ENCODE measurements at places on chromosomes 5 and 9.

DNA sequence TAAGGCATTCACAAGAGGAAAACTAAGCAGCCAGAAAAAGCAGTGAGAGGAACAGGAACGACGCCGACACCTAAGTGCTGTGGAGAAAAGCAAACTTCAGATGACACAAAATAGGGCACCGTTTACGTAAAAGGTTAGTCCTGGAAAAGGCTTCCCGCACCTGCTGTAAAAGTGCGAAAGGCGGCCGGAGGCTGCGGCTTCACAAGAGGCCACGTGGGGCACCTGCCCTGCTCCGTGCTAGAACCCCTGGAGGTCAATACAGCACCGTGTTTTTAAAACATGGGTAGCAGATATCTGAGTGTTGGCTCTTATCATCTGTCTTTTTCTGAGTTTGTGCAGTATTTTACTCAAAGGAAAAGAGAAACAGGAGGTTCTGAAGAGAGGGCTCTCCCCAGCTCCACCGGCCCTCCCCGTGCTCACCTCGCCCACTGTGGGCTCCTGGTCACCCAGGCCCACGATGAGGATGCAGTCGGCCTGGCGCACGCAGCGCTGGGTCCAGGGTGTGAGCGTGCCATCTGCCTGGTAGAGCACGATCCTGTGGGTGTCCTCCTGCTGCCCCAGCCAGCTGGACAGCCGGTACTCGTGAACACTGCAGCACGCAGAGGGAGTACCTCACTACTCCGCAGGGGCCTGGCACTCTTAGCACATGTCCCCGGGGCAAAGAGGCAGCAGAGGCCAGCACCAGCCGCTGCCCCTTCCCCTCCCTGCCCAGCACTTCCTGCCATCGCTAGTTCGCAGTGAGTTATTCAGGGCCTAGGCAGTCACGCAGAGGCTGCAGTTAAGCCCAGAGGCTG, 21.0 kb upstream of the NSMF start:
- H3K4me1 ChIP-seq: no peaks in the 10 kb centered on the region
- DNase-seq: no peak
- H3K4me3 ChIP-seq: no peak overlapping the region

DNA sequence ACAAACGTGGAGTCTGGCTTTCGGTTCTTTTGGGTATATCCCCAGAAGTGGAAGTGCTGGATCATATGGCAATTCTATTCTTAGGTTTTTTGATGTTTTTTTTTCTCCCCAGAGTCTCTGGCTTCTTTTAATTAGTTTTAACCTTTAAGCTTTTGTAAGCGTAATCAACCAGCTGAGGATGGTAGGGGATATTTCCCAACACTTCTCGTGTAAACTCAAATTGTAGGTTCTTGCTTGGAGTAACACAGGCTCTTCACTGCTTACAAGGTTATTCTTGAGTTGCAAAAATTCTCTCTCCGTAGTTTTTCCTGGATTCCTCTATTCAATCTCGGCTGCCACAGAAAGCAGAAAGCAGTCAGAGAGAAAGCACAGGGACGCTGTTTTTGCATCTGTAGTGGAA, 11.9 kb downstream of the LAMC3 start:
- no peak overlapping the region for H3K27ac ChIP-seq
- no peak overlapping the region for H3K4me3 ChIP-seq
- no peak for DNase-seq
- peaks cover 2% of the 10 kb centered on the region for H3K4me1 ChIP-seq
- no peaks in the 10 kb centered on the region for H3K27me3 ChIP-seq
- no peaks in the 10 kb centered on the region for H3K36me3 ChIP-seq

DNA sequence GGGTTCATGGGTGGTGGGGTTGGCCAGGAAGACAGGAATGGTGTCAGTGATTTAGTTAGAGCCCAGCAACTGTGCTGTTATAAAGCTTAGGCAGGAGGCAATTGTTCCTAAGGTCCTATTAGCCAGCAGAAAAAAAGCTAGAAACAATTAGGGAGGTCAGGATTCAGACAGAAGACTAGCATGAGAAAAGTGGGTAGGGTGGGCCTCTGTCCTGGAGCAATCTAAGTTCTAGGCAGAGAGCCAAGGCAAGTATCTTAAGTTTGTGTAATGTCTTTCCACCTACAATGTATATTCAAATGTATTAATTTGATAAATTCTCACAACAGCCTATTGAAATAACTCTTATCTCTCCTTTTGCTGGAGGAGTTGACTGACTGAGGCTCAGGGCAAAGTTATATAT, 6.1 kb upstream of the ZFAND5 start:
- no peaks in the 10 kb centered on the region for H3K36me3 ChIP-seq
- DNase-seq: no peak
- H3K27ac ChIP-seq: no peak overlapping the region
- no peak overlapping the region for H3K4me3 ChIP-seq
- no peaks in the 10 kb centered on the region for H3K27me3 ChIP-seq

DNA sequence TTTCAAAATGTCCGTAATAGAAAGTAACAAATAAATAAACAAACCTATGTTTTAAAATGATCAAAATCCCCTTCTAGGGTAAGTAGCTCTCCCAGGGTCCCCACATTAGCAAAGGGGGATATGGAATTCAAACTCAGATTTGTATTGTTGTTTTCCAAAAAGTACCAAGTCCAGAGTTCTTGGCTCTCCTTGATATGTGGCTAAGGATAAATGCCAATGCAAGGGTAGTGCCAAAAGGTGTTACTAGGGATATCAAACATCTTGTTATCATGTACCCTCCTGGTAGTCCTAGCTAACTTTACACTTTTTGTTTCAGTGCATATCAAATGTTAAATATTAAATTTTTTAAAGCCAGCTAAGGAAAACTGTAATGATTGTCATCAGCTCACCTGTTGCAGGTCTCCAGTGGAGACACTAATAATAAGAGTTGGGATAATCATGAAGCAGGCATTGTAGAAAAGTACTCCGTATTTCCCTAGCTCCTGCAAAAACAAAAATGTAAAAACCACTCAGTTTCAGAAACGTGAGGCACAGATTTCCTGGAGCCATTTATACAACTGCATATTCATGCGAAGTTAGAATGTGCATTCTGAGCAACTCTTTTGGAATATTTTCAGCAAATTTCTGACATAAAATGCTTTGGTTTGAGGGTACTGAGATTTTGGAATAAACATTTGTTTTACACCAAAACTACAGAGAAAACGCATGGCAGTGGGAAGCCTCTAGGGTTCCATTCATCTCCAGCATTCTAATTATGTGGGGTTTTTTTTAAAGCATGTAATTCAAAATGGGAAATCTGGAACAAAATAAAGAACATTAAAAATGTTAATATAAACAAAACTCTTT, 39.8 kb downstream of the SLC35D2 start:
- peak overlapping the region; percentile 41 for H3K27ac ChIP-seq
- H3K4me3 ChIP-seq: no peak overlapping the region
- no peaks in the 10 kb centered on the region for H3K4me1 ChIP-seq
- H3K36me3 ChIP-seq: no peaks in the 10 kb centered on the region
- H3K27me3 ChIP-seq: no peaks in the 10 kb centered on the region

DNA sequence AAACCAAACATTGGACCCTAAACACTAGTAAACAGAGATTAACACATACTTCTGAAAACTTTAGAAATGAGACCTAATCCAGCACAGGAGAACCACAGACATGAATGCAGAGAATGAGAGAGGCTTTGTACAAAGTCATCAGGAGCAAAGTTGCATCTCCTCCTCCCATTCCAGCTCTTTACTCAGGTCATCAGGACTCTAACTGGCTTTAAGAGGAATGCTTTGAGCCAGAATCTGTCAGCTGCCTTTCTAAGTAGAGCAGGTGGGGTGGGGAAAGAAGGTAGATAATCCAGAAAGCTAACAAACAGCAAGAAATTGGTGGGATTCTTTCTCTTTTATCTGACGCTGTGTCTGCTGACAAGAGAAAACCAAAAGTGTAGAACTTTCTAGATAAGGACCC, 582.7 kb upstream of the DMAC1 start:
- no peaks in the 10 kb centered on the region for H3K27me3 ChIP-seq
- no peak overlapping the region for H3K27ac ChIP-seq
- H3K36me3 ChIP-seq: no peaks in the 10 kb centered on the region

- H3K4me1 ChIP-seq: no peaks in the 10 kb centered on the region
- H3K36me3 ChIP-seq: no peaks in the 10 kb centered on the region
- no peak overlapping the region for H3K4me3 ChIP-seq
- H3K27me3 ChIP-seq: no peaks in the 10 kb centered on the region
- no peak overlapping the region for H3K27ac ChIP-seq
- no peak for DNase-seq
Observed at GRCh38 chr9:92483627-92484545, 1.6 kb upstream of the ASPN start.

DNA sequence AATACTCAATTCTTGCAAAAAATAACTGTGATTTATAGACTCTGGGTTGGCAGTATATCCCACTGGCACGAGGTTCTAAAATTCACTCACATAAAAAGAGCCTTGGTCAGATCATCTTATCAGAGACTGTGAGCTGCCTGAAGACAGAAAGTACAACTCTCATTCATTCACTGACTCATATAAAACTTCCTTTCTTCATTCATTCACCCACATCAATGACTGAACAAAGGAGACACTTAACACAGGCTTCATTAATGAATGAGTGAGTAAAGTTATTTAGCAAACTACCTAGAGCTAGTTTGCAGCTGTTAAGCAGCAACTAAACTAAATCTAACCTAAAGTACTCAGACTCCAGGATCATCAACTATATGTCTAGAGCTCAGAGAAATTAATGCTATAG, 214.7 kb downstream of the DENND1A start:
- no peaks in the 10 kb centered on the region for H3K27me3 ChIP-seq
- H3K36me3 ChIP-seq: no peaks in the 10 kb centered on the region
- no peak for DNase-seq

DNA sequence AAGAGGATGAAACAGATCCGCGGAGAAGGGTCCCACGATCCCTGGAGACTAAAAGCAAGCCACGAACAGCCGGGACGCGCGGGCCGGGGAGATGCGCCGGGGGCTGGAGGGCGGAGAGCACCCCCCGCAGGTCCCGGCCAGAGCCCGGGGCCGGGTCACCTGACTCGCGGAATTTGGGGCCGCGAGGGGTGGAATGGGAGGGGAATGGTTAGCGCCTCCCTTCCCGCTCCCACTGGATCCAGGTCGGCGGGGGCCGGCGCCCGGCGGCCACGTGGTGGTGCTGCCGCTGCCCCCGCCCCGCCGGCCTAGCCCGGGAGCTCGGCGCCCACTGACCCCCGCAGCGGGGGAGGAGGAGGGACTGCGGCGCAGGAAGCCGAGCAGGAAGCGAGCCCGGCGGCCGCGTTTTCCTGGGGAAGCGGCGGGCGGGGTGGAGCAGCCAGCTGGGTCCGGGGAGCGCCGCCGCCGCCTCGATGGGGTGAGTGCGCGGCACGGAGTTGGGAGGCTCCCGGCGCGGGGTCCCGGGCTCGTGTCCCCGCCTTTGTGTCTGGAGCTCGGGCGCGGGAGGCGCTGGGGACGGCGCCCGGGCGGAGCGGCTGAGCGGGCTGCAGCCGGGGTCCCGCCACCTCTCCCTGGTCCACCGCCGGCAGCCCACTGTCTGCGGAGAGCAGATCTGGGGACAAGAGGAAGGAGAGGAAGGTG, at the start of gene RAI14:
Gene RAI14, plus strand, starts transcription at position 328 of the 699 bp plus-strand sequence. CDS start 30,592 bp downstream, outside the sequence.
- no peaks in the 10 kb centered on the region for H3K27me3 ChIP-seq
- DNase-seq: peak; percentile 86
- peak within 1 kb of the TSS; percentile 76 for H3K27ac ChIP-seq
- peaks cover 5% of the 10 kb centered on the region for H3K36me3 ChIP-seq
- H3K4me3 ChIP-seq: peak within 1 kb of the TSS; percentile 80

DNA sequence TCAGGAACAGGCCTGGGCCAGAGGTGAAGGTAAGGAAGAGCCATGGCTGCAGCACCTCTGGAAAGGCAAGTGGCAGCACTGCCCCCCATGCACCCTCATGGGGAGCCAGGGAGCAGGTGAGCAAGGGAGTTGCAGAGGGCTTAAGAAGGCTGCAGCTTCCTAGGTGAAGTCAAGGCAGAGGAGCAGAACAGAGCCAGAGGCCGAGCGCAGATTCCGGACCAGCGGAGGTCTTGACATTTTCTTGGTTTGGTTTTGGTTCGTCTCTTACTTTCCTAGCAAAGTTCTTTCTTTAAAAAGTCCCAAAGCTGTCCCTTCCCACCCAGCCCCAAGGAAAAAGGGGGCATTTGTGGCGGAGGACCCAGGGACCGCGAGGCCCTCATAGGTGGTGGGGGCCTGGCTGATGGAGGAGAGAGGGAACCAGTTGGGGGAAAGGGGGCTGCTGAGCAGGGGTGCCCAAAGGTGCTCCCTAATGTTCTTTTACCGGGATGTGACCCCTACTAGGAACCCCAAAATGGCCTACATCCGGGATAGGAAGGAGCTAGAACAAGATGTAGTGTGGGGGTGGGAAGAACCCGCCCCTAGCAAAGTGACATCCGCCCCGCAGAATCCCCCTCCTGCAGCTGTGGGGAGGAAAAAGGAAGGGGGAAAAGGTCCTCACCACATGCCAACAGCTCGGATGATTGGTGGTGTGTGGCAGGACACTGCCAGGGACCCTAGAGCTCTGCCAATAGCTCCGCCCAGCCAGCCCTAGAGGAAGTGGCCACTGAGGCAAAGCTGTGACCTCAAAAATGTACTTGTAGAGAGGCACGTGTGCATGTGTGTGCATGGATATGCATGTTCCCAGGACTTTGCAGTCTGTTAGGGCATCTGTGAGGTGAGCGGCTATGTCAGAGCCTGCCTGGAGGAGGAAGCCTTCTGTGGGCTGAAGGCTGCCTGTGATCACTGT, 914 bp upstream of the CD72 start:
- H3K4me3 ChIP-seq: no peak overlapping the region
- H3K27me3 ChIP-seq: peaks cover 10% of the 10 kb centered on the region
- H3K4me1 ChIP-seq: peaks cover 3% of the 10 kb centered on the region
- H3K36me3 ChIP-seq: no peaks in the 10 kb centered on the region

Measured in H1 (cell line).